ENCODE measurements at places on chromosomes 2 and 18. TPM values are rescaled to one million over a fixed set of nuclear protein-coding genes. Genes with fewer than 3 reads are reported as not detected.

DNA sequence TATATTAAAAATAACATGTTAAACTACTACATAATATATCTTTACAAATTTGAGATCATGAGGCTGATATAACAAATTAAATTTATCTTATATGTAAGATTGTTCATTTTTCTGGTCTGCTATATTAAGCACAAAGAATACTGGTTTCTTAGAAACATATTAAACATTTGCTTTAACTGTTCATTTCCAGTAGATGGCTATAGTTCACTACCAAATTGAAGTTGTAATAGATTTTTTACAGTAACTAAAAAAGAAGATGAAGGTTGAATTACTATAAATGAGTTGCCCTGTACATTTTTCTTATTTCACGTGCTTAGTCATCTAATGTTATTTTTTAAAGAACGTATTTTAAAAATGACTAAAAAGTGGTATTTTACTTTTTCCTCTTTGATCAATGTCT lies 57.0 kb downstream of the ZNF407 start:
- DNase-seq: no peak

DNA sequence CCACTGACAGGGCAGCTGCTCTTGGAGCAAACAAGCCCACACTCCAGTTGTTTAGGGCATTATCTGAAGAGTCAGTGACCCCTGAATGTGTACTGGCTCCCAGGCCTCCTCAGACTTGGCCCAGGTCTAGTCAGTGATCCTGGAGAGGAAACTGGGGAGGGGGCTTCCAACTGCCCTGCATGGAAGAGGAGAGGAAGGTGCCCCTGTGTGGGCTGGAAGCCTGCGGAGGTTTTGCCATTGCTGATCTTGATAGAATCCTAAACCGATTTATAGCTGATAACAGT lies 197.4 kb downstream of the MGAT5 start:
- DNase-seq: no peak

- DNase-seq: no peak
Measured at GRCh38 chr2:143730953-143731260, 601.7 kb downstream of the ARHGAP15 start.

IGFBP5 gene
- 2.4 TPM for total RNA-seq

DNA sequence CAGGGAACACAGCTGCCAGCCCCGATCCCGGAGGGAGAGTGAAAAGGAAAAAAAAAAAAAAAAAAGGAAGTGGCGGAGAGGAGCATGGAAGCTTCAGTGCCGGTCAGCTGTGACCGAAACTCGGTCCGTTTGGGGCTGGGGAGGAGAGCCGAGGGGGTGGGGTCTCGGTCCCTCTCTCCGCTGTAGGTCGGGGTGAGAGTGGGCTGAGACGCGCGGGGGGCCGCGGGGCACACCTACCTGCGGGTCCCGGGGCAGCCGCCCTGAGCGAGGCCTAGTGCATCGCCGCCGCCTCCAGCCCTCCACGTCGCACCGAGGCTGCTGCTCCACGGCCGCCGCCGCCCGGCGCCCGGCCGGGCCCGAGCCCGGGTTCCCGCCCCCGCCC lies 536 bp downstream of the VPS54 start:
- DNase-seq: peak; percentile 32

ABI2 gene
- 13.4 TPM for total RNA-seq

DNA sequence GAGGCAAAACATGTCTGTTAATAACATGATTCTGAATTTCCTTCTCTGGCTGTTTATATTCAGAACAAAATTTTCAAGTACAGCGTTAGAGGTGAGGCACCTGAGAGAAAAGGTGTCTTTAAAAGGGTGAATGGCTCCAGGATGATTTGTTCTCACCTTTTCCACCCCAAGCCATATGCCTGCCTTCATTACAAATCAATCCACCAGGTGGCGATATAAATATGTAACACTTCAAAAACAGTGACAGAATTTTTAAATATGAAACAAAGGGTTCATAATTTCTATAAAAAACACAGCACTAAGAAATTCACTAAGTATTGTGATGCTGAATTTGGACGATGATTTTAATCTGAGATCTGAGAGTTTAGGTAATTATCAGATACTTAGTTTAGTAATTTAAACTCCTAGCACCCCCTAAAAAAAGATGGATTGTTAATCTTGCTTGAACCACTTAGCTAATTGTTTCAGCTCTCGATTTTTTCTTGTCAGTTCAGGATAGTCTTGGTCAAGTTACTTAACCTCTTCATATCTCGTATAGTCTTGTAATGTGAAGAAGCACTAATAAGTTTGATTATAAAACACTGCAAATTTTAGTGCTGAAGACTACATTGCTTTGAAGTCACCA lies 528.8 kb downstream of the CPS1 start:
- DNase-seq: no peak

TUBA3E gene
- not detected for total RNA-seq

DNA sequence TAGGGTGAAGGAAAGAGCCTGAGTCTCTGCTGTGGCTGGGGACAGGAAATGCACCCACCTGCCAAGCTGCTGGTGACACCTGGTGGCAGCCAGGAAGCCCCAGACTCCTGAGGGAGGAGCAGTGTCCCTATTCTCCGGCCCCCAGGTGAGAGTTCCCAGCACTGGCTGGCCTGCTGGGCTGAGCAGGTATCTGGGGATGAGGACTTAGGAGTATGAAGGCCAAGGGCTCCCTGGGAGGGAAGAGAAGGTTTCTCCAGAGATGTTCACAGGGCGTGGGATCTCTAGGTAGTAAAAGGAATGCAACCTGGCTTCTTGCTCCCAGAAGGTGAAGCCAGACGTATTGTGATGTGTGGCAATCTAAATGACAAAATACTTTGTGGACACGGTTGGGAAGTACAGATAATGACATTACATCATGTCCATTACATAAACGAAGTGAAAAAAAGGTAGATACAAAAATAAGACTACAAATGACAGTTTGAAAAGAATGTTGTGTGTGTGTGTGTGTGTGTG lies 75.8 kb upstream of the SLC1A4 start:
- DNase-seq: no peak

DNA sequence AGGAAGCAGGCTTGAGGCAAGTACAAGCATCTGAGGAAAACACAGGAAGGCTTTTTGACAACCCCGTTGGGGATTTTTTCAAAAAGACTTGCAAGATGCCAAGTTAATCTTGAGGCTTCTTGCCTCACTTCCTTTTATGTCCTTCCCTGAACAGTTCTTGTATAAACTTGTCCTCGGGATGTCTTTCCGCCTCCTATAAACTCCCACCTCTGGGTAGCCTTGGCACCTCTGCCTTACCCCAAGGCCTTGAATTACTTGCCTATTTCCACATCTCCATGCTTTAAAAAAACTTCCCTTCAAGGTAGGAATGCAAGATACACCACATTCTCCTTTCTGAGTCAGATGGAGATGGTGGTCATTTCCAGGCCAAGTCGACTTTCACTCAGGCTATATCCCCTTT lies 106.4 kb upstream of the RBBP8 start:
- no peak for DNase-seq

GRCh38 chr2:217103752-217104545 lies 244.1 kb upstream of the TNP1 start:
- no peak for DNase-seq

DNA sequence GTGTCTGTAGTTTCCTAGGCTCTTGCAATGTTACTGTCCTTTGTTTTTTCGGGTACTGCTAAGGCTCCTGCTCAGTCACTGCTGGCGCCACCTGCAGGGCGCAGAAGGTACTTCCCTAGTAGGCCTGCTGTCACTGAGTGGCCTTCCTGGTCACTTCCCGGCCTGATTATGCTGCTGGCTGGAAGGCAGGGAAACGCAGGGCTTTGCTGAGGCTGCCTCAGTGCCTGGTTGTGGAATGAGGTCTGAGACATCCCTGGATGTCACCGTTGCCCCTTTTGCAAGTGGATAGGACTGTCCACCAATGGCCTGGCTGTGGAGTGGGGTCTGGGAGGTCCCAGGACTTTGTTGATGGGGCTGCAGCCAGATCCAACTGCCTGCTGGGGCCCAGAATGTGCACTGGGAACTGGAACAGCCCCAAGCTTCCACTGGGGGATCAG lies 13.1 kb downstream of the DAW1 start:
- DNase-seq: peak; percentile 36

GRCh38 chr2:150485871-150486538 lies 1.5 kb downstream of the RND3 start:
- DNase-seq: no peak

NDUFAF7 gene
- 16.4 TPM for total RNA-seq

DNA sequence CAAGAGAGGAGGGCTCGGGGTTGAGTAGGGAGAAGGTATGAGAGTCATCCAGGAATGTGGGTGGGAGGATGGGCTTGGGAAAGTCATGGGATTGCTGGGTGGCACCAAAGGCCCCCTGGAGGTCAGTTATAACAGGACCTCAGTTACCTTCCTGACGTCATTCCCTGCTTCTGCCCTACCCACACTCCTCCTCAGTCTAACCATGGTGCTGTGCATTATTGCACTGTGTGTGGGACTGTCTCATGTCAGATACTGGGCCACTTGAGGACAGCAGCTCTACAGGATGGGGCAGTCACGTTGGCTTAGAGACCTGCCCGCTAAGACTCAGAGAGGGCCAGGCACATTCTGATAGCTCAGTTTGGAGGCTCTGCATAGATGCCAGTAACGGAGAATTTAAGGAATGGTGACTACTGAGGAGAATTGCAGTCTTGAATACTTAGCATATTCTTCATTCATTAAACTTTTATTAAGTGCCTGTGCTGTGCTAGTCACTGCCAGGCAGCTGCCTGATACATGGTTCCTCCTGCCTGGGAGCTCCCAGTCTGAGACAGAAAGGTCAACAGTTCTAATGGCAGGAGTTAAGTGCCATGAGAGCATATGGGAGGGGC lies 90.5 kb downstream of the LAMA3 start:
- no peak for DNase-seq

- DNase-seq: no peak
Measured at GRCh38 chr2:53941749-53942148, 29.0 kb downstream of the PSME4 start.

DNA sequence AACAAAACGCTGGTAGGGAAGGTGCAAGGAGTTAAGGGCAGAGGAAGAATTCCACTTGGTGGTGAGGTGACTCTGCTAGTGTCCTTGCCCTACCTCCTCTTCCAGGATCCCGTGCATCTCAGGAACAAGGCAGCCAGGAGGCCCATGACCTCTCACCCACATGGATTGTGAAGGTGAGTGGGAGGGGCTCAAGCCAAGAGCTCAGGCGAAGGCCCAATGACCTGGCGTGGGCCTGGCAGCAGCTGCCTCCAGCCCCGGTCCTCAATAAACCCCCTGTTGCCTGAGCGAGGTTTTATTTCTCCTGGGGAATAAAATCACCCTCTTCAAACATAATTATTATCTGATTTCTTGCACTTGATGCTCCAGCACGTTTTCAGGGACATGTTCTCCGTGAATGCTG lies 28.2 kb downstream of the LAMA1 start:
- no peak for DNase-seq

SLC30A3 gene
- total RNA-seq: 0.18 TPM

POMC gene
- 5.6 TPM for total RNA-seq

- DNase-seq: no peak
Measured at GRCh38 chr2:221524158-221524557, 47.9 kb downstream of the EPHA4 start.

IFT172 gene
- 6.7 TPM for total RNA-seq

DNA sequence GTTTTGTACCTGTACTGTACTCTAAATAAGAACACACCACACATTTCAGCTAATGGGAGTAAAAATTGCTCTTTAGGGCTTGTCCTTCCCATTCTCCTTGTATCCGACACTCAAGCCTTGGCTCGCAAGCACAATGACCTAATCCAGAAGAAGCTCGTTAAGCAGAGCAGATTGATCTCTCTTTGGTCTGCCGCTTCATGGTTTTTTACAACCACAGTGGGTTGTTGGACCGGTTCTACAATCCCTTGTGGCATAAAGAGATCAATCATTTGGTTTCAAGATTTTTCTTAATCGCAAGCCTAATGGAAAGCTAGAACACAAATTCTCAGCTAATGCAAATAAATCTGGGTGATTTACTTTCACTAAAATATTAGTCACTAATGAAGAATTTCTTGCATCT lies 662.1 kb downstream of the LRP1B start:
- no peak for DNase-seq
